ENCODE measurements at places on chromosomes 7 and 10.

GRCh38 chr7:51015581-51015980 is 232.9 kb upstream of the GRB10 start:
- no peak for DNase-seq

- DNase-seq, result no peak
These were observed 49.5 kb upstream of the FAM180A start for GRCh38 chr7:135798095-135798494.

- no peak for DNase-seq
These were observed 927.4 kb downstream of the LRMDA start for GRCh38 chr10:76358743-76359395.

- DNase-seq, result peak; percentile 67
These were observed 67.0 kb upstream of the CFAP46 start for GRCh38 chr10:133009218-133009950.

DNA sequence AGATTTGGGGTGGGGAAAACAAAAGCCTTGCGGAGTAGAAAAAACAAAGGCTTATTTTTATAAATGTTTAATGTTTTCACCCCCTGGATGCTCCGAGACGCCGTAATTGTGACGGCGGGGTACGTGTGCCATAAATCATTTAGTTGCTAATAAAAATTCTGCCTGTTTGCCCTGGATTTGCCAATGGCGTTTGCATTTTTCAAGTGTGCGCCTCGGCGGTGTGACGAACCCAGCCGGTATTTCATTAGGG is 2.5 kb upstream of the TNRC18 start:
- no peak for DNase-seq

- no peak for DNase-seq
These were observed 12.2 kb downstream of the ZNF488 start for GRCh38 chr10:47371629-47372485.

GRCh38 chr10:71658467-71658745 is 61.2 kb downstream of the C10orf105 start:
- no peak for DNase-seq

GRCh38 chr7:156096771-156097538 is 284.7 kb upstream of the SHH start:
- DNase-seq, result no peak

GRCh38 chr7:150515248-150516147 is 826 bp downstream of the GIMAP7 start:
- DNase-seq, result peak; percentile 38

GRCh38 chr7:96418581-96418980 is 96.7 kb upstream of the SLC25A13 start:
- DNase-seq, result no peak

GRCh38 chr7:108014747-108015682 is 12.1 kb upstream of the LAMB1 start:
- DNase-seq, result no peak

- DNase-seq, result no peak
These were observed 128.9 kb downstream of the NRCAM start for GRCh38 chr7:108327353-108327752.

GRCh38 chr7:32427769-32428291 is 62.4 kb downstream of the LSM5 start:
- peak; percentile 94 for DNase-seq

DNA sequence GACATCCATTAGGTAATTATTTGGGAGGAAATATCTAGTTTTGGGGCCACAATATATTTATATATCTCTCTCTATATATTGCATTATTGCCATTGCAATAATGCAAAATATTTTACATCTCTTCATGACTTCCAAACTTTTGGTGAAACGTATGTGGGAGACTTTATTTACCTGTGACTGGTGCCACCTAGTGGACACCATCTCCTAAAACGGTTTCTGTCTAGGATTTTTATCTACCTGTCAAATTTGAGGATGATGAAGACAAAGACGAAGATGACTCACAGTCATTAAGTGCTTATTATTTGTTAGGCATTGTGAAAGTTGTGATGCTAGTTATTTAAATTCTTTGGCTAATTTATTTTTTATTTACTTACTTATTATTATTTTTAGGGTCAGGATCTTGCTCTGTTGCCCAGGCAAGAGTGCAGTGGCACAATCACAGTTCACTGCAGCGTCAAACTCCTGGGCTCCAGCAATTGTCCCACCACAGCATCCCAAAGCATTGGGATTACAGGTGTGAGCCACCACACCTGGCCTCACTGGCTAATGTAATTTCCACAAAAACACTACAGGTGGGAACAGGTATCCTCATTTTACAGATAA is 18.7 kb upstream of the CBLL1 start:
- peak; percentile 71 for DNase-seq

- peak; percentile 37 for DNase-seq
These were observed 2.0 kb upstream of the GNAI1 start for GRCh38 chr7:80132594-80132993.

DNA sequence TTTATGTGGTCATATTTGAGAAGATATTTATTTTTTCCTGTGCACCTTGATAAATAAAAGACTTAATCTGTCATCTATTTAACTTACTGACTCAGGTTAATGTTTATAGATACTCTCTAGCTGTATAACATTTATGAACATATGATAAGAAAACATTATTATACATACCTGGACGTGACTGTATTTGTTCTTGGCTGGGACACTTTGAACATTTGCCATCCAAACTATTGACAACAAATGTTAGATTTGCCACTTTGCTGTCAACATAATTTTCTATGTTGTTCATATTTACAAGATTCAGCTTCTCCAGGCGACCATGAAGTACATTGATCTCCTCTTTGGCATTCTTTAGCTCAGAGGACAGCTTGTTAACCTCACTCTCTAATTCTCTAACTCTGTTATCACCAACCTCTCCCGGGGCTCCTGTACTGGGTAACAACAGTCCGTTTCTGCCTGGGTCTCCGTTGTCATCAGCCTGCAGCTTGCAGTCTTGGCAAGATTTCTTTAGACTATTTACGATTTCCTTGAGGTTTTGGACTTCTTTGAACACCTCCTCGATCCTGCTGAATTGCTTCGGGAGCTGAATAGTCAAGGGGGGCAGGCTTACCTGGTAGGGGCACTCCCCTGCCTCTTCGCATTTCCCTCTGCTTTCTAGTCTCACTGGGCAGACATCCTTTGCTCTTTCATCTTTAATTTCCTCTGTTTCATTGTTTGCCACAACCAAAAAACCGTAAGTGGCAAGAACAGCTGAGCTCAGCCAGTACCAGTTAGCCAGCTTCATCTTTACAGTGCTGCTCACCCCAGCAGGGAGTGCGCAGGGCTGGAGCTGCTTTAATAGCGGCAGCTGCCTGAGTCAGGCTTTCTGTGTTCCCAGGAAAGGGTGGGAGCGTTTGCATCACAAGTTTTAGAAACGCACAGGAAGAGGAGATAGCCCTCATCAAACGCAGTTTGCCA is at the start of gene FGL2:
TSS of gene FGL2 (minus strand) at position 807 of the 954 bp plus-strand sequence. CDS start at position 781, 26 bp downstream.
- peak; percentile 53 for DNase-seq

DNA sequence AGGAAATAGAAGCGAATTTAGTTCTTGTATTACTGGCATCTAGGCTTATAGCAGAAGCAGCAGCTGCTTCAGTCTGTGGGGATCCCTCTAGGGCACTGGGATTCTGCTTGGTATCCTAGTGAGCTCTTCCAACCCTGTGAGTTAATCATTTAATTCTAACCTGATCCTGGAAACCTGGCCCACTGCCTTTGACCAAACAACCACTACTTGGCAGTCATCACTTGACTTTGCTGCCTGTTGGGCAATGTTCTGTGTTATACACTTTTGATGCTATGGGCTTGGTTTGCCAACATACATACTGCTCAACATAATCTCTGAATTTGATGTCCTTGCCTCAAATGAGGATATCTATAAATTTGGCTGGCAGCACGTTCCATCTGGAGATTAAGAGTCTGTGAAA is 813.4 kb downstream of the ANKRD7 start:
- DNase-seq, result no peak

DNA sequence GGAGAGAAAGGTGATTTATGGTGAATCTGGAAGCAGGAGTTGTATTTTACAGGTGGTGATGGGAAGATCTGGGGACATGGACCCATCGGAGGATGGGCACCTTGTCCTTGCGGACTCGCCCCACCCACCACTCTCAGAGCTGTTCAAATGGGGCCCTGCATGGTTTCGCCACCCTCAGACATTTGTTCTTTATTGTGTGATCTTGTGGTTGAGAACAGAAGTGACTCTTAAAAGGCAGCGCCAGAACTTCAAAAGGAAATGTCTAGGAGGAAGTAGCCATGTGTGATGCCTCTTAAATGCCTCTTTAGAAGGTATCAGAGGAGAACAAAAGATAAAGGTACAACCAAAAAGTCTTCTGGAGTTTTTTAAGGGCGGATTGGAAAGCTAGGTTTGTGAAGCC is 205.7 kb downstream of the KIAA1217 start:
- DNase-seq, result no peak

DNA sequence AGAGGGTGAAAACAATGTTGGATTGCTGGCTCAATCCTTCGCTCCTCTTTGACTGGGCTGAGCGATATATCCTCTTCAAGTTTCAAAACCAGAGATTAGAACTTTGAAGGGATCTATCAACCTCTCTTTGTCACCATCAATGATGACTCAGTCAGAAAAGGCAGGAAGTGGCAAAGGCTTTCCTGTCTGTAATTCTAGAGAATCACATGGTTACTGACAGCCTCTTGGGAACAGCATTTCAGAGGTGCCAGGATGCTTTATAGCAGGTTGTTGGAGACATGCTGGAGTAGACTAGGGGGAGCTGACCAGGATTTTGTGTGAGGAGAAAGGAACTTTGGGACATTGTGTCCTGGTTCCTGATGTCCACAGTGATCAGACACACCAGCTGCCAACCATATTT is 81.3 kb downstream of the PRKCQ start:
- peak; percentile 70 for DNase-seq

DNA sequence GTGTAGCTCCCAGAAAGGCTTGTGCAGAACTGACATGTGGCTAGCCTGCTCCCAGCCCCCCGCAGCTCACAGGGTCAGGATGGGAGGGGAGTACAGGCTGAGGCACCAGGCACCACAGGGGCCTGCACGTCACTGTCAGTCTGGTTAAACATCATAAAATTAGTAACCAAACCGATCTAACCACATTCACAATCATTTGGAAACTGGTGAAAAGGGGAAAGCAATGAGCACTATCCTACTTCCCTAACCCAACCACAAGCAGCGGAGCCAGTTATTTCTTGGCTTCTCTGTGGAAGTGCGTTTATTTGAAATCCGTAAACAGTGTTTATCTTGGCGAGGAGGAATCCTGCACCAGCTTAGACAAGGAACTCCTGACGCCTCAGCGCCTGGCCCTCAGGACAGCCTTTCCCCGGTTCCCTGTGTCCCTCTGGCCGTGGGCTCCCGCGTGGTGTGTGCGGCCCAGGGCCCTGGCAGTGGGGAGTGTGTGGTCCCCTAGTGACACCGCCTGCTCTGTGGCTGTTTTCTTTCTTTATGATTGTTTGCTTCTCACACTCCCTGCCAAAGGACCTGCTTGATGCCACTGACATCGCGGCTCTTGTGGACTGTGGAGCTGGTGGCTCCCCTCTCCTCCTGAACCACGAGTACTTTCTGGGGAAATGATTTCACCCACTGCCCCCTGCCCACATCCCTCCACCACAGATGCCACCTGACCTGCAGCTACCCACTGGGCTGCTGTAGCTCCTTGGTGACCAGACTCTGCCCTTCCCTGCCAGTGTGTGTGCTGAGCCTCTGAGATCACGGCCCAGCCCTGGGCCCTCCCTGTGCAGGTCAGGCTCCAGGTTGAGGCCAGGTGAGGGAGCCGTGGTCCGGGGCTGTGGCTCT is 38.0 kb downstream of the INPP5A start:
- peak; percentile 85 for DNase-seq

- DNase-seq, result no peak
These were observed 344.3 kb downstream of the GLRX3 start for GRCh38 chr10:130480491-130480890.
